ENCODE measurements at places on chromosomes 13 and 19.
A peak's percentile ranks its signal among the peaks of the same experiment; 100 is the strongest.

- no peak for DNase-seq
Measured at GRCh38 chr19:45186509-45187334, 8.1 kb downstream of the BLOC1S3 start.

DNA sequence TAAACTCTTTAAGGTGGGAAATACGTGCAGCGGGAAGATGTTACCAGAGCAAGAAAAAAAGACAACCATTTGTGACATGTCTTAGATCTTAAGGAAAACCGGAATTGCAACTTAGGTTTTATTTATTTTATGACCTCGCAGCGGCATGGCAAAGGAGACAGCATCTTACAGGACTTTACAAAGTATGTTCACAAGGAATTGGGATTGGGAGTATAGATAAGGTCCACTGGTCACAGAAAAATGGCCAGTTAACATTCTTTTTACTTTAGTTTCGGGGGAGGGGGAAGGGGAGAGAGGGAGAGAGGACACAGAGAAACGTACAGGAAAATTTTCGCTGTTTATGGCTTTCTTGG is 104.5 kb upstream of the DIAPH3 start:
- no peak for DNase-seq

GRCh38 chr13:61036715-61037114 is 378.9 kb downstream of the PCDH20 start:
- DNase-seq = peak; percentile 62

- DNase-seq = no peak
Measured at GRCh38 chr19:45899253-45899652, 3.2 kb downstream of the MYPOP start.

DNA sequence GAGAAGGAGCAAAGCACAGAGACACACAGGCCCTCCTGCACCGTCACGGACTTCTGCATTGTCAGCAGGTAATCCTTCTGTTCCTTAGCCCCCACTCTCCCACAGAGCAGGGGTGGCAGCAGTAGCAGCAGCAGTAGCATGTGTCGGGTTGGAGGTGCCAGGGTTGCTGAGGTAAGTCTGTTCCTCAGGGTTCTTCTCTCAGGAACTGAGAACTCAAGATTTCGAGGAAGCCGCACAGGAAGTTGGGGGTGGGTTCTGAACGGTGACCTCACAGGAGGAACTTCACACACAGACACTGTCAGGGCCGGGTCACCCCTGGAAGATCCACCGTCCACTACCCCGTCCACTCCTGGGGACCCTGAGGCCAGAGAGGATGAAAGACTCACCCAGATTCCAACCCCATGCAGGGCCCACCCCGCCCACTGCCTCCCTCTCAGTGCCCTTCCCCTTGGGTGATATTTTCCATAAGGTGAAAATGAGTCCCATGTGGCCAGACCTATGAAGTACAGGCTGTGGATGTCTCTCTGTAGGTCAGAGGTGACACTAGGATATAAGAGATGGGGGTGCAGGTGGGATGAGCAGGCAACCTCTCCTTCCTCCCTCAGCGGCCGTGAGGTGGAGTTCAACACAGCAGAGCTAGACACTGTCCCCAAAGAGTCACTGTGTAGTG is at the start of gene SIGLEC12:
SIGLEC12 (minus strand) TSS at position 207 of the 670 bp plus-strand sequence; CDS start at position 140, 67 bp downstream.
- DNase-seq = no peak

- no peak for DNase-seq
Measured at GRCh38 chr13:46211116-46211482, 629 bp upstream of the LRRC63 start.

GRCh38 chr13:98482476-98483444 is 94.1 kb downstream of the STK24 start:
- no peak for DNase-seq

DNA sequence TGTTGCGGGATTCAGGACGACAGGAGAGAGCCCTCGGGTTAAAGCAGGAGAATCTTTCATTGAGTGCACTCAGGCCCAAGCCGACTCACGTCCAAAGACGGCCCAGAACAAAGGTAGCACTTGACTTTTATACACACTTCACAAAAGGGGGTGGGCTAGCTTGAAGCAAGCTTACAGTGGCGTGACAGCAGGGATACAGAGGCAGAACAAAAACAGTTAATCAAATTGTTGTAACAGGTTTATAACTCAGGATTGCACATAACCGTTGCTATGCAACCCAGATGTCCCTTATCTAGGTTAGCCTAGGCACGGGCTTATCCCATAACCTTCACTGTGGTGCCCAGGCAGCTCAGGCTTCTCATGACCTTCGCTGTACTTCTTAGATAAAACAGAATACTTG is 2.0 kb downstream of the MED25 start:
- no peak for DNase-seq

- DNase-seq = no peak
Measured at GRCh38 chr19:17329366-17330261, 5.0 kb downstream of the ANO8 start.

DNA sequence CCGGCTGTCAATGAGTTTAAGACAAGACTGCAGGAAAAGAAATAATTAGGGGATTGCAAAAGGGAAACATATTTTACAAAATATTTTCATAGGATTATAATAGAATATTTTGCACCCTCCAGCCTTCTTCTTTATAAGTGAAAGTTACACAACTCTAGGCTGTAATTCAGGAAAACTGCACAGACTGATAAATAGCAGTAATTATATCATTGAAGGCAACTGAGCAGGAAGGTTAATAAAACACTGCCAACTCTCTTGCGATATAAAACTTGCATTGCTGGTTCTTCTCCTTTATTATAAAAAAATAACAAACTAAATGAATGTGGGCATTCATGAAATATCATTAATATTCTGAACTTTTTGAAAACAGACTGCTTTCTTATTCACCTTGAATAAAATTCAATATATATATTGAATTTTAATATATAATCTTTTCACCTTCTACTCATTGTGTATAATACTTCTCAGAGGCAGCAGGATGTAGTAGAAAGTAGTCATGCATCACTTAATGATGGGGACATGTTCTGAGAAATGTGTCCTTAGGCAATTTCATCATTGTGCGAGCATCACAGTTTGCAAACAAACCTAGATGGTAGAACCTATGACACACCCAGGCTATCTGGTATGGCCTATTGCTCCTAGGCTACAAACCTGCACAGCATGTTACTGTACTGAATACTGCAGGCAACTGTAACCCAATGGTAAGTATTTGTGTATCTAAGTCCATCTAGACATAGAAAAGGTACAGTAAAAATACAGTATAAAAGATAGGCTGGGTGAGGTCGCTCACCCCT is 24.9 kb upstream of the STARD13 start:
- DNase-seq = no peak

- DNase-seq = no peak
Measured at GRCh38 chr13:39599842-39600241, 3.2 kb downstream of the LHFPL6 start.

DNA sequence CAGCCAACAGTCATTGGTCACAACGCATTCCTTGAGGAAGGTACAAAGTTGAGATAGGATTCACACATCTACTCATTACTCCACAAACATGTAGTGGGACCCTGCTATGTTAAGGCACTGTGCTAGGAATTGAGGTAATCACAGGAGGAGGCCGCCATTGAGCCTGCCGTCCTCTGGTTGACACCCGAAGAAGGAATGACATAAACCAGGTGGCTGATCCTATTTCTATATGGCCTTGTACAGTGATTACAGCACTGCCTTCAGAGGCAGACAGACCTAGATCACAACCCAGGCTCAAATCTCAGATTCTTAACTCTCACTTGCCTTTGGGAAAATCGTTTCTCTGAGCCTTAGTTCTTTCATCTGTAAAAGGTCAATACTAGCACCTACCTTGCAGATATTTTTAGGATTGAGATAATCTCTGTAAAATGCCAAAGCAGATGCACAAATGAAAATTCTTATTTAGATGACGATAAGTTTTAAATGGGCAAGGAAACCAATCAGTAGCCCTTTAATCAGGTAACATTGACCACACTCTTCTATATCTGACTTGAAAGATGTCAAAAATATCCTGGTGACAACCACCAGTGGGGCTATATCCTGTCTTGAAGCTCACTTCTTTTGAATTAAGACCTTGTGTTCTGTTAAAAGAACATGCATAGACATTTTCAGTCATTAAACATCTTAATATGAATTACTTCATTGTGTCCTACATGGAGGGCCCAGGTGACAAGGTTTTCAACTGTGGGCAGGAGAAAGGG is 251.6 kb downstream of the KCTD12 start:
- DNase-seq = no peak

GRCh38 chr19:30425885-30426838 is 54.0 kb downstream of the ZNF536 start:
- no peak for DNase-seq

- DNase-seq = no peak
Measured at GRCh38 chr13:43676320-43676719, 110.5 kb downstream of the ENOX1 start.

DNA sequence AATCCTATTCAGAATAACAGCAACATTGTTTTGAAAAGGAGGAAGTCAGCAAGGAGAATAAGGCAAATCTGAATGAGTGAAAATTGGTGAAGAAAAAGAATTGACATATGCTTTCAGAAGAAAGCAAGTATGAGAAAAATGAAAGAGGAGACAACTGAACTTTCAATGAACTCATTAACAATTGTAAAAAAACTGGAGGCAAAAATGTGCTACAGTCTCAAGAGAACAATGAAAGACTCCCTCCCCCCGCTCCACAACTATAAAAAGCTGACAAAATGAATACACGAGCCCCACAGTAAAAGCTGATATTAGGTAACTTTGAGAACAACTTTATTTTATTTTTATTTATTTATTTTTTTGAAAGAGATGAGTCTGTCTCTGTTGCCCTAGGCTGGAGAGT is 373.1 kb downstream of the DIAPH3 start:
- DNase-seq = no peak

DNA sequence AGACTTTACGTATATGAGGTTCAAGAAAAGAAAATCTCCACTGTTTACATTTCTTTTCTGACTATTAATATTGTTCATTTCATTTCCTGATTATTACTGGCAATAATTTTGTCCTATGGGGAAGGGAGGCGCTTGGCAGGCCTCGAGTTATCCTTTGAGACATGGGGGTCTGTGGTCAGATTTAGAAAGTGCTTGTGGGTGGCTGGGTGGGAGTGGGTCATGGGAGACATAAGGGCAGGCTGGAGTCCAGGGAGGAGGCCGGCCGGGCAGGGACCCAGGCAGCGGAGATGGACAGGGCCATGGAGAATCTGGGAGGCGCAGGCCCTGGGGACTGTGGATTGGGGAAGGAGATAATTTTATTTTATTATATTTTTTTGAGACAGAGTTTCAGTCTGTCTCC is 40.1 kb downstream of the LTBP4 start:
- DNase-seq = no peak

DNA sequence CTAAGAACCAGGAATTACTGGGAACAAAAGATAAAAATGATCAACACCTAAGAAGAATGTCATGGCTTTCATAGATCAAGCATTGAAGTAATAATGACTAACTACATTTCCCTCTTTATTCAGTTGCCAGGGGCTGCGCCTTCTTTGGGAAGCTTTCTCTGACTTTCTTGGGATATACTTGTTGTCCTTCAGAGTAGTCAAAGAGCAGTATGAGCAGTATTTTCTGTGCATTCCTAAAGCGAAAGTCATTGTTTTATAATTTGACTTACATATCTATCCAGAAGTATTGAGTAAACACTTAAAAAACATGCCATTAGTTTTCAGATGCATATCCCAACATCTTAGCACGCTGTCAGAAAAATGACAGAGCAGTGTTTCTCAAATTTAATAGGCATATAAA is 2412.4 kb downstream of the PCDH9 start:
- peak; percentile 23 for DNase-seq

GRCh38 chr19:10984166-10984735 is 23.4 kb downstream of the SMARCA4 start:
- no peak for DNase-seq

DNA sequence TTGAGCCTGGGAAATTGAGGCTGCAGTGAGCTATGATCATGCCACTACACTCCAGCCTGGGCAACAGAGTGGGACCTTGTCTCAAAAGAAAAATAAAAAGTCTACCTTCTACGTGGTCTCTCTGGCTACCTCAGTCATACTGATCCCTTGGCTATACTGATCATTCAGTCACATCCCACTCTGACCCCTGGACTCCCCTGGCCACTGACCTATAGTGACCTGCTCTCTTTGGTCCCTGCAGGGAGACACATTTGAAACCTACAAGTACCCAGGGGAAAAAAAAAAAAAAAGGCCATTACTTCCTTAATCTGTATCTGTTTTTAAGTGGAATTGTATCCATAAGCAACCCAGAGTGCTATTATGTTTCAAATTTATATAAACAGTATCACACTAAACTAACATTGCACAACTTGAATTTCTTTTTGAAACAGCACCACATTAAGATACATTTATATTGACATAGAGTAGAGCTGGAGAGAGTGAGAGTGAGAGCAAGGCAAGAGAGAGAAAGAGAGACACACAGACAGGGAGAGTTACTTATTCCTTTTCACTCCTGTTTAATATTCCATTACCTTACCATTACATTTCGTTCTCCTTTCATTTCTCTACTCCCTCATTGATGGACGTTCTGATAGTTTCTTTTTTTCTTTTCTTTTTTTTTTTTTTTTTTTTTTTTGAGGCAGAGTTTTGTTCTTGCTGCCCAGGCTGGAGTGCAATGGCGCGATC is 23.7 kb upstream of the CERS4 start:
- DNase-seq = no peak

GRCh38 chr13:109156181-109156935 is 526.9 kb downstream of the MYO16 start:
- peak; percentile 88 for DNase-seq

GRCh38 chr13:40680659-40681323 is 14.3 kb upstream of the FOXO1 start:
- no peak for DNase-seq

DNA sequence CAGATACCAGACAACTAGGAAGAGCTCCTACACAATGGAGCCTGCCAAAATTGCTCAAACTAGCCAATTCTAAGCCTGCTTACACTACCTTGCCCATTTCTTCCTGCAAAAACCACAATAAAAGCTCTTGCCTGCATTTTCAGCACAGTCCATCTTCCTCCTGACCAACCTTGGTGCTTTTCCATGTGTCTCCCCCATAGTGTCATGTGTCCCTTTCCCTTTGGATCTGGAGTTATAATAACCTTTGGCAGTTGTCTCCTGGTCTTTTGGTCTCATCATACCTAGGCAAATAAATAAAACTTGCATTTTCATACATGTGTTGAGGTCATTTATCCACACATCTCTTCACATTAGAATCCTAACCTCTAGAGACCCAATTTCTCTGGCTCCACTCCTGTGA is 203.1 kb upstream of the TRPC4 start:
- no peak for DNase-seq

DNA sequence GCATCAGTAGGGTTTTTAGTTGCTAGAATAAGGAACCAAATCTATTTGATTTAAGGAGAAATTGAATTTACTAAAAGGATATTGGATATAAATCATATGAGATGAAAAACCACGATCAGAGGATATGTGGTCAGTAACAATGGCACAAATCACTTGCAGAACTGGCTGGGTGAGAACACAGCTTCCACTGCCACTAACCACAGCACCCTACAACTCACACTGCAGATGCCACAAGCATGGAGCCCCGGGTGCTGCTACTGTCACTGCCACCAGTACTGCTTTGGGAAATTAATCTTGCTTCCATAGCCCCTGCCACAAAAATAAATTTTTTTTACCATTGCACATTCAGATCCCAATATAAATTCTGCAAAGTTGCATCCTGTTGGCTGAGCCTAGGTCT is 40.6 kb upstream of the KLF12 start:
- DNase-seq = no peak

GRCh38 chr19:31392464-31392863 is 43.2 kb upstream of the TSHZ3 start:
- DNase-seq = no peak

All from foreskin keratinocyte (primary cell).